ENCODE measurements at places on chromosomes 13 and 19.

GRCh38 chr19:30807278-30807677, 435.1 kb downstream of the ZNF536 start:
- no peak for DNase-seq

- no peak for DNase-seq
Measured at GRCh38 chr13:112802802-112803195, 113.0 kb downstream of the ATP11A start.

- DNase-seq, result no peak
Measured at GRCh38 chr13:72435251-72435650, 292.2 kb downstream of the MZT1 start.

DNA sequence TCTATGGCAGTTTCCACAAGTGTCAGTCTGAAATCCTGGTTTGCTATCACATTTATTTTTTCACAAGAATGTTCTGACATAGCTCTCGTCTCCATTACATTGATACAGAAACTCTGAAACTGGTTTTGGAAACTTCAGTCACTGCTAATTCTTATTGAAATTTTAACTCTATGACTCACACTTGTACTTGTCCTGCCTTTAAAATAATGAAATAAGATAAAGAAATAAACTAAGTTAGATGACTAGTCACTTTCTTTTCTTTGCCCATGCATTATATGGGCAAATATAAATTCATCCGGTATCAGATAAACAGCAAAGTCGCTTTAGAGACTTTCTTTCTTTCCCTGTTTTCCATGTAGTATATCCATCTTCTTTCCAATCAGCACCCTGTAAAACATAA, 257.5 kb downstream of the PCDH9 start:
- DNase-seq, result no peak

DNA sequence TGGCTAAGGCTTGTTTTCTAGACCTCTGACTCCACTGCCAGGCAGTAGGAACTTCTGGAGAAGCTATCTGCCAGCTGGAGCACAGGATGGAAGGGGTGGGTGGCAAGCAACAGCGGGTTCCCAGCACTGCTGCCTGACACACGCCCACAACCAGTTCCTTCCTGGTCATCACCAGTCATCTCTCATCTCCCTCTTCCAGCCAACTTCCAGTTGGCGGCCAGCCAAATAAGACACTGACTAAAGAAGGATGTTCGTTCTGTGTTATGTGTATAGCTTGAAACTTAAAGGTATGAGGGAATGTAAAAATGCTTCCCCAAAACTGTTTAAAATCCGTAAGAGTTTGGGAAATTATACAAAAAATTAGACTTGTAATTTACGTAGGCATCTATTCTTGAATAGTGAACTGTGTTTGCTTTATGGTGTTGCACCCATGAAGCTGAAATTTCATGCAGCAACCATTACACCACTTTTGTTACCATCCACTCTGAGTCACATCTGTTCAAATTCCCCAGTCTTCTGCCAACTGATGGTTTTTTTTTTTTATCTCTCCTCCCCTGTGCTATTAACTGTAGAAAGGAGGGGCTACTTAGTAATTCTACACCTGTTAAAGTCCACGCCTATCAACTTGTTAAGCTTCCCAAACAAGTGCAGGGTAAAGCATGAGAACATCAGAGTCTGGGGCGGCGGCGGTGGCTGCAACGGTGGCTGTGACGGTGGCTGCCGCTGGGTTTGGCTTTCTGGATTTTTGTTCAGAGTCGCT, 86.2 kb upstream of the FRY start:
- no peak for DNase-seq

GRCh38 chr19:51904331-51905165, at the start of gene ZNF649:
Gene ZNF649, minus strand, starts transcription at chr19:51905017. Its CDS starts 4,910 bp downstream, at chr19:51900107.
- peak; percentile 44 for DNase-seq

All from non-pigmented ciliary epithelial cell (primary cell).